ENCODE measurements at places on chromosomes 6 and 20.

DNA sequence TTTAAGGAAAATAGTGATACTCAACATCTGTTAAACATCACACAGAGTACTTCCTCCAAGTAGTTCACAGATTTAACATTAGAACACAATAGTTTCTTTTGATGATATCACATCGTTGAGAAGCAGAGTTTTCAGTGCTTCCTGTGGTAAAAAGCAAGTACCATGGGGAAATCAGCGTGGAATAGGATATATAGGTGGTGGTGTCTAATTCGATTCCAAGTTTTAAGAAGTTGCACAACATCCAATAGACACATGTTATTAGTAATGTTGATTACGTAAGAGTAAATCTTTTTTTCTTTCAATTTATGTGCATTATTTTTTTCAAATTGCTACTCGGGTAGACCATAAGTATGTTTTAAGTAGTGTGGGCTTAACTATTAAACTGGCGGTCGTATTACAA lies 360.7 kb downstream of the NKAIN2 start:
- no peak for DNase-seq

- DNase-seq: no peak
Observed at GRCh38 chr6:63066055-63066704, 145.1 kb upstream of the FKBP1C start.

- peak; percentile 24 for DNase-seq
Observed at GRCh38 chr20:32031007-32031958, 20.8 kb upstream of the HCK start.

GRCh38 chr6:138896104-138896756 lies 91.8 kb downstream of the REPS1 start:
- no peak for DNase-seq

- DNase-seq: no peak
Observed at GRCh38 chr6:3748208-3749066, 3.1 kb downstream of the PXDC1 start.

GRCh38 chr6:111734068-111735061 lies 128.7 kb upstream of the TRAF3IP2 start:
- DNase-seq: no peak

DNA sequence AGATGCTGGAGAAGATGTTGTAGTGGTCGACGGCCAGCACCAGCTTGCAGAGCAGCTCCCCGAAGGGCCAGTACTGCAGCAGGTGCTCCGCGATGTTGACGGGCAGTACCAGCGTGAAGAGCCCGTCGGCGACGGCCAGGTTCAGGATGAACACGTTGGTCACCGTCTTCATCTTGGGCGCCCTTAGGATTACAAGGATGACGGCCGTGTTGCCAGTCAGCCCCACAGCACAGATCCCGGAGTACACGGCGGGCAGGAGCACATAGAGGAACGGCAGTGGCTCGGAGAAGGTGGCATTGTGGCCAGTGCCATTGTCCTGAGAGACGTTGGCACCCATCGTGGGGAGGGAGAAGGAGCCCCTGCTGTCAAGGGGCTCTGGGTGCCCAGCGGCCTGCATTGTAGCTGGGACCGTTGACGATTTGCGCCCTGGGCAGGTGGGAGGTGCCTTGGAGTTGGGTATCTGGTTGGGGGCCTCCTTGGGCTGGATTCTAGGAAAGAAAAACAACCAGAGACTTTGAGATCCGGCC lies 867 bp downstream of the NPBWR2 start:
- DNase-seq: no peak

DNA sequence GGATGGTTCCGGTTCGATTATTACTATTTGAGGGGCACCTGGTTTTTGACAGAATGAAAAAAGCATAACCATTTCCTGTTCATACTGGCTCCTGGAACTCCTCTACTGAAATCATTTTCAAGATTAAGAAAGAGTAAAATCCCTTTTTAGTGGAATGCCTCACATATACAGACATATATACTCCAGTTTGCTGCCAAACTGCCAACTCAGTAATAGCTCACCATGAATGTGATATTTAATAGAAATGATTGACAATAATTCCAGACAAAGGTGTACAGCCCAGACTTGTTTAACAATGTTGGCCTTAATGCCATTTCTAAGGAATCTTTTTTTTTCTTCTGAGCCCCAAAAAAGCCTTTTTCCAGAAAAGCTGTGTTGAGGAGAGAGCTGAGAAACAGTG lies 93.1 kb downstream of the JAG1 start:
- no peak for DNase-seq

GRCh38 chr20:23160536-23161243 lies 74.6 kb upstream of the CD93 start:
- DNase-seq: no peak

GRCh38 chr6:105024803-105025202 lies 67.9 kb downstream of the LIN28B start:
- no peak for DNase-seq

GRCh38 chr6:13294499-13295069 lies 33.8 kb downstream of the TBC1D7 start:
- DNase-seq: no peak

- DNase-seq: no peak
Observed at GRCh38 chr6:89430201-89430962, 2.6 kb upstream of the ANKRD6 start.

GRCh38 chr6:140385679-140386078 lies 1011.2 kb upstream of the CITED2 start:
- DNase-seq: no peak

DNA sequence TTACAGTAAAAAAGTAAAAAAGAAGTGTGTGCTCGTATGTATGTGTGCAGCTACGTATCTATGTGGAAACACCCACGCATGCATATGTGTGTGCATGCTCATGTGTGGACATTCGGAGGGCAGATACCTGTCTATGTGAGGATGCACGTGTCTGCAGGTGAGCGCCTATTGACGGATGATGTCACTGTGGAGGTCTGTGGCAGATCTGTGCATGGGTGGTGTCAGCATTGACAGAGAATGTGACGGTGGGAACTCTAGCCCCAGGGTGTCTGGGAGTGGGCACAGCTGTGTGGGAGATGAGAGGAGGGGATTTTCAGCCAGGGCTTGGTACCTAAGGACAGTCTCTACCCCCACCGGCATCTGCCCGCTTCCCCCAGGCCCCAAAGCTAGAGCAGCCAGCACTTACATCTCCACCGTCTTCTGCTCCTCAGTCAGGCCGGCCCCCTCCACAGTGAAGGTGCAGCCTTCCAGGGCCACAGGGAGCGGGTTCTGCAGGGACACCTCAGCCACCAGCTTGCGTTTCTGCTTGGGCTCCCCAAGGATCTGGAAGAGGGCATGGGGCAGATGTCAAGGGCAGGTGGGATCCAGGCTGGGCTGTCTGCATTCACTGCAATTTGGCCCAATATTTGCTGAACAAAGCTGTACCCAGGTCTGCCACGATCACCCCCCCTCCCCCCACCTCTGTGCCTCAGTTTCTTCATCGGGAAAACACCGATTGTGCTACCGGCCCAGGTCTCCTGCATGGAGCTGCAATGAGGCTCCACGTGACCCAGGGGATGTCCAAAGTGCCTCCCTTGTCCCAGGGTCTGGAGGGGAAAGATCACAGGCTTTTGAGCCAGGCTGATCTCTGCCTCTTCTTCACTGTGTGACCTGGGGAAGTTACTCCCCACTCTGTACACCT lies 34.1 kb downstream of the TGM2 start:
- no peak for DNase-seq

- no peak for DNase-seq
Observed at GRCh38 chr20:60402189-60403058, 444.2 kb downstream of the CDH26 start.

DNA sequence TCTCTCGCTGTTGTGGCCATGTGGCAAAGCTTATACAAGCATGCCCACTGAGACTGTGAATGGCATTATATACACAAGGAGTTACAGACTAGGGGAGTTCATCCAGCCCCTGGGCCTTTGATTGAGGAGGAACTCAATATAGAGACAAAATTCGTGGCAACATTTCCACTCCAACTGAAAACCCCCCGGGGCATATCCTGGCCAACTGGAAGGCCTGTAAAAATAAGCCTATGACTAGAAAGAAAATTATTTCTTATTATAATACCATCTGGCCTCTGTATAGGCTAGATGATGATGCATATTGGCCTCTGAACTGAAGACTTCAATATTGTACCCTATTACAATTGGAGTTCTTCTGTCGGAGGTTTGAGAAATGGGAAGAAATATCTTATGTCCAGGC lies 175.5 kb upstream of the GJE1 start:
- DNase-seq: no peak

All from stimulated activated CD8-positive, alpha-beta memory T cell treated with anti-CD3 and anti-CD28 coated beads, Interleukin-4, amount 100 ng/mL, for 1 hour (primary cell).